ENCODE measurements at places on chromosomes 5 and 9. TPM values are rescaled to one million over a fixed set of nuclear protein-coding genes. Genes with fewer than 3 reads are reported as not detected.

- DNase-seq = peak; percentile 24
Observed at GRCh38 chr9:118529210-118529609, 825.0 kb downstream of the TLR4 start.

WNT8A gene
- not detected for total RNA-seq

DENND4C gene
- 26.6 TPM for total RNA-seq

DNA sequence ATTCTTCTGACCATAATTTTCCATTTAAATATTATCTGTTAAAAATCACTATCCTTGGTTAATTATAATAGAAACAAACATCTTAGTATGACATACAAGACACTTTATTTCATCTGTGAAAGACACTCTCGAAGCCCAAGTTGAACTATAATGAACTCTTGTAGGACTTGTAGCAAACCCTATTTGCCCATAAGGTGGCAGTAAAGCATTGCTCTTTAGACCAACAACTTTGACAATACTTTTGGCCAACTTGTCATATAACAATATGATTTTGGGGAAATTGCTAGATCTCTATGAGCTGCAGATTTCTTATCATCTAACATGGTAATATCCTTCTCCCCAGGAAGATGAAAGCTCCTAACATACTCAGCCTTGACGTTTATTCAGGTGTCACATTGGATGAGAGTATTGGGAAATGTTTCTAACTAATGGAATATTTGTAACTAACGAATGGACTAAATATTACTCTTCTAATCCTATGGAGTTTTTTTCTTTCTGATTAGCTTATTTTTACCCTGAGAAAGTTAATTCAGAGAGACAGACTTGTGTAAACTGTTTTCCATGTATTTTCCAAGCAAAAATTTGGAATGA lies 11.0 kb downstream of the SPINK14 start:
- DNase-seq = no peak

DNA sequence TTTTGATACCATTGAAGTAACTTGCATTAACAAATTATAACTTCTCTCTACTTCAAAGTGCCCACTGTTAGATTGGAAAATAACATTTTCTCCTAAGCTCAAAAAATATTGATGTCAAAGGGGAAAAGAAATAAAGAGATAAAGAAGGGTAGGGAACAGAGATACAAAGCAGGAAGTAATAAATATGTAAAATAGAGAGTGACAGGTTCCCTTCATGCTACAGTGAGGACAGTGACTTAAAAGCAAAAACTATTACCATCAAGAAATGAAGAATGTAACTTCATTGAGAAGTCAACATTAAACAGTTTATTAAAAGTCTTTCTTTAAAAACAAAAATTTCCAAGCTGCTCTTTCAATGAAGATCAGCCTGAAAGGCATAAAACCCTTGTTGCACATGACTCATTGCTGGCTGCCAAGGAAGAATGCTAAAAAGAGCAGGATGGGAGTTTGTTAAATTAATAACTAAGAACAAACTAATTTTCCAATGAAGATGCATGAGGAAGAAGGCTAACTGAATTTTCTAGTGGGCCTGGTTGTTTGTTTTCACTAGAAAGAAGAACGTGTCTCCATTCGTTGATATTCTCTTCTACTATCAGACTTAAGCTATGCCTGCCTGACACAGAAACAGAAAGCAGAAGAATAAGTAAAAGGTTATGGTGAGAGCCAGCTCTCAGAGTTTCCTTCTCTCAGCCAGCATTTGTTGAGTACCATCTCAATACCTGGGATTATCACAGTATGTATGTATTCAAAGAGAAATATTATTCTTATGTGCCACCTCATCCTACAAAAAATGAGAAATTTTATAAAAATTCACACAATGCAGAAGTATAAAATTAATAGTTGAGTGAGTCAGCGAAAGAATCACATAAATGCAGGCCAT lies 197.8 kb upstream of the NREP start:
- no peak for DNase-seq

- no peak for DNase-seq
Observed at GRCh38 chr9:94127806-94128205, 43.5 kb downstream of the PTPDC1 start.

DNA sequence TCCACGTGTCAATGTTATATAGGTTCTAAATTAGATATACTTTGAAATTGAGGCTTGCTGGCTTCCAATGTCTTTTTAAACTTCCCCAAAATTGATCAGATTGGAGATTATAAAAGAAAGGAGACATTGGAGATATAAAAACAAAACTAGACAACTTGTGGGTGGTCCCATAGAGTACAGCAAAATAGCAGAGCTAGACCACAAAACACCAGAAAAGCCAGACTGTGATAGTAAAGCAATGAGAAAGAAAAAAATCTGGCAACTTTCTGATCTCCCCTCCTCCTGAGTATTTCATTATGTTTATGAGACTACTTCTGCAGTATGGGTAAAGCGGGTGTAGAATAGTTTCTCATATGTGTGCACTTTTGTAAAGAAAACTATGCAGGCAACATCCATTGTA lies 713.8 kb upstream of the MEF2C start:
- DNase-seq = no peak

GRCh38 chr5:50340757-50341156 lies 100.3 kb downstream of the EMB start:
- DNase-seq = no peak

DNA sequence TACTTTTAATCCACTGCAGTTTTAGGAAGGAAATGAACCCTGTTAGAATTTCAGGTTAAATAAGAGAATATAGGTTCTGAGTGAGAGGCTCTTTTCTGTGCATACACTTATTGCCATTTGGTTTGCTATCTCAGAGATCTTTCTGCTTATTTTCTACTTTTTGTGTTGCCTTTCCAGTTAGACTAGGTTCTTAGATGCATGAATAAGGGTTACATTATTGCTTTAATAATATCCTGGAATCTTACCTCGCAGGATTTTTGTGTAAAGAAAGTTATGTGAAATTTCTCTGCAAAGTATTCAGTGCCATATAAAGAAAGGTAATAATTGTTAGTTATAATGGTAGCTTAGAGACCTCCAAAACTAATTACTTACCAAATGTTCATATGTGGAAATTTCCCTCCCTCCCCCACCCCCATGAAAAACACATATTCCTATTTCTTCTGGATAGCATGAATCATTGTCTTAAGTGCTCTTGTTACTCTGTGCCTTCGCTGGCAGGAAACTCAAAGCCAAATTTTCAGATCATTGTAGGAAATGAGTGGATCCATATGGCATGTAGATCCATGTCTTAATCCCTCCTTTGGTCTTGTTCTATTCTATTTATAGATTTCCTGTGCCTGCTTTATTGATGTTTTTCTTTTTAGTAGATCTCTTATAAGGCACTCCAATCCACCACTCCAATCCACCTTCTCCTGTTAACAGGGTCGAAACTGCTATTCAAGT lies 2.7 kb upstream of the APBA1 start:
- DNase-seq = peak; percentile 36

TESK1 gene
- 17.4 TPM for total RNA-seq
